ENCODE measurements at places on chromosomes 4 and X.

- DNase-seq: no peak
Measured at GRCh38 chrX:51608766-51609165, 9.9 kb downstream of the CENPVL3 start.

DNA sequence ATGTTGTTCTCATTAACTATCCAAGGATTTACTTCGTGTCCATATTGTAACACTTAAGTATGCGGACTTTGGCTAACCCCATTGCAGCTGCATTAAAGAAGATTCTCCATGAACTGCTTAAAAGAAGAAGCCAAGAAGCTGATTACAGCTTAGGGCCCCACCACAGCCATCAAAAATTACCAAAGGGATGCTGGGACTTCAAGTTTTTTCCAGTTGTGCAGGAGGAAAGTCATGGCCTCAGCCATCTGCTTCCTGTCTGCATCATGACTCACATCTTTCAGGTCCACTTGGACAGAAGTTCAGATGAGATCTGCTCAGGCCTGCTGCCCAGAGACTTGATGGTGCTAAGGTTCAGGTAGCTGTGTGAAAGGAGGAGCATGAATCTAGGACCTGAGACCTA lies 38.8 kb upstream of the CAPN6 start:
- no peak for DNase-seq

DNA sequence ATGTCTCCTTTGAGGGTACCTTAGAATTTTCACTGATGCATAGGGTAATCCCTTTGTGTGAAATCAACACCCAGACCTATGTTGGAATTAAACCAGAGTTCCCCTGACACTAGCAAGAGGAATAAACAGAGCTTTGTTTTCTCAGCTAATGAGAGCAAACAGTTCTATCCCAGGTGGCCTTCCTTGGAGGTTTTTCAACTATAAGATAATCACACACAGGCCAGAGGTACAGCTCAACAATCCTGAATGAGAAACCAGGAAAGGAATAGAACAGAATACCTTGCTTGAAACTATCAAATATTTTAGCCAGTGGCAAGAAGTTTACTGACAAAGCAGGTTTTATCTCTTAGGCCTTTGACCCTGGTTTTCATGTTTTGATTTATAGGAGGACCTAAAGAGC lies 100.2 kb downstream of the OTC start:
- no peak for DNase-seq

DNA sequence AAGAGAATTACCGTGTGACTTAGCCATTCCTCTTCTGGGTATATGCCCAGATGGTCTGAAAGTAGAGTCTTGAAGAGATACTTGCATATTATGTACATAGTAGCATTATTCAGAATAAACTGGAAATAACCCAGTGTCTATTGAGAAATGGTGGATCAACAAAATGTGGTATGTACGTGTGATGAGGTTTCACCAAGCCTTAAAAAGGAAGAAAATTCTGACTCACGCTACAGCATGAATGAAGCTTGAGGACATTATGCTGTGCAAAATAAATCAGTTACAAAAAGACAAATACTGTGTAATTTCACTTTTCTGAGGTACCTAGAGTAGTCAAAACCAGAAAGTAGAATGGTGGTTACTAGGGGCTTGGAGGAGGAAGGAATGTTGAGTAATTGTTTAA lies 37.3 kb downstream of the GBA3 start:
- DNase-seq: no peak

DNA sequence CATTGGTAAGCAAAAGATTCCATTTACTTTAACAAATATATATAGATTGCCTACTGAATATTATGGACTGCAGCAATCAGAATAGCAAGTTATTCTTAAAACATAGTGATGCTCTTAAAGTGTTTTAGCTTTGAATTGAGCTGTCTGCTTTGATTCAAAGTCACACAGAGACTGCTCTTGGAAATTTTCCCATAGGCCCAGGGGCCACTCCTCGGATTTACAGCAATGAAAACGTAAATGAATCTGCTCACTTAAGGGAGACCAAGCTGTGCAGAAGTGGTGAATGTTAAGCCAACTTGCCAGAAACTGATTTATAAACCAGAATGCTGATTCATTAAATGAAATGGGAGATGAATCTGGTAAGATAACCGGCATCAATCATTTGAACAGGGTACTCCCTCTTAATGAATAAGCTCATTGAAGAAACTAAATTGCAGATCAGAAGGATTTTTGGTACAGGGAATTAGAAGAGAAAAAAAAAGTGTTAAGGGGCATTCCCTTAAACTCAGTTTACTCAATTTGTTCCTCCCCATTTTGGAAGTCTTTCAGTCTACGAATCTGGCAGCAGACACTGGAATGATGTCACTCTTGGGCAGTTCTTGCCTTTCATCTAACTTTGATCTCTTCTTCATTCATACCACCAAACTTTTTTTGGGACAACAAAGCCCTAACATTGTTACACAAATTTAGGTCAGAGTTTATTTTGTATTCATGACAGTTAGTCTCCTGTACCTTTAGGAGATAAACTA lies 363.3 kb upstream of the MAGEB2 start:
- no peak for DNase-seq

DNA sequence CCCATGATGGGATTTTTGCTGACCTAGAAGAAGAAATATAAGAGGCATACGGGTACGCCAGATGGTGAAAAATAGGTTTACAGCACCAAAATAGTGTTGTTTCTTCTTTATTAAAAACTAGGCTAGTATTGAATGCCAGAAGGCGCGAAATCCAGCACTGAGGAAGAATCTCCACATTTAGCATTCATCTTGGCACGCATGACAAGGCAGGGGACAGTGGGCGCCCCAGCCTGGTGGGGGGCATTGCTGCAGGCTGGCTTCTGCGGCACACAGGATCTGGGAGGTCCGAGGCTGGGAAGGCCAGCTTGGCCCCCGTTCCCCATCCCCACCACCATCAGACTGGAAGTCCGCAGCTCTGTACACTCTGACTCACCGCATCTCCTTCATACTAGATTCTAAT lies 75.7 kb upstream of the DDX3X start:
- no peak for DNase-seq

Measured in stimulated activated CD4-positive, alpha-beta T cell treated with anti-CD3 and anti-CD28 coated beads, TNF-alpha, amount 100 ng/mL, for 4 hours (primary cell).